Glomerular endothelial cell (primary cell): ENCODE measurements at places on chromosomes 3 and 15. TPM values are rescaled to one million over a fixed set of nuclear protein-coding genes. Genes with fewer than 3 reads are reported as not detected.

GRCh38 chr3:14331251-14331650, 71.2 kb upstream of the SLC6A6 start:
- DNase-seq: no peak

DNA sequence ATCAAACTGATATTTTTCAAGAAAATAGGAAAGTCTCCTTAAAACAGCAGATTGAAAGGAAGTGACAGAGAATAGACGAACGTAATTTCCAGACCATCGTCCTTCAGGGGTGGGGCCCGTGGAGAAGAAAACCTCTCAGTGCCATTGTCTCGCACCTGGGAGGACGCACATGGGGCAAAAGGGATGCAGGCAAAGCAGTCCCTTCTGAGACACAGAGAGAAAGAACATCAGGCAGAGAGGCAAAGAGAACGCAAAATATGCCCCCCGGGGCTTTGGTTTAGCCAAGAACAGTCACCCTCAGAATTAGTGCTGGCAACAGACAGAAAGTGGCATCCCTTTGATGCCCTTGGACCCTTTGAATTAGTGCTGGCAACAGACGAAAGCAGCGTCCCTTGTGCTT, 37.0 kb downstream of the MUC20 start:
- DNase-seq: no peak

The PAQR9 gene
- not detected in 2 replicates for total RNA-seq

The WDR82 gene
- total RNA-seq: 52.8 and 53.0 TPM in 2 replicates
